ENCODE measurements at places on chromosomes 2 and 18.

DNA sequence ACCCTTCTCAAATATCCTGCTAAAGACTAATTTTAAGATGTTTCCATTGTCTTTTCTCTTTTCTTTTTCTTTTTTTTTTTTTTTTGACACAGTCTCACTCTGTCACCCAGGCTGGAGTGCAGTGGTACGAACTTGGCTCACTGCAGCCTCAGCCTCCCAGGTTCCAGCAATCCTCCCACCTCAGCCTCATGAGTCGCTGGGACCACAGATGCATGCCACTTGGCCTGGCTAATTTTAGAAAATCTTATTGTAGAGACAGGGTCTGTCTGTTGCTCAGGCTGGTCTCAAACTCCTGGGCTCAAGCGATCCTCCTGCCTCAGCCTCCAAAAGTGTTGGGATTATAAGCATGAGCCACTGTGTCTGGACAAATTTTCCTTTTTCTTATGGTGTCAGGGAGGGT is 167.5 kb downstream of the MCFD2 start:
- no peak for DNase-seq

- no peak for DNase-seq
Measured at GRCh38 chr2:3207091-3207491, 170.5 kb downstream of the EIPR1 start.

DNA sequence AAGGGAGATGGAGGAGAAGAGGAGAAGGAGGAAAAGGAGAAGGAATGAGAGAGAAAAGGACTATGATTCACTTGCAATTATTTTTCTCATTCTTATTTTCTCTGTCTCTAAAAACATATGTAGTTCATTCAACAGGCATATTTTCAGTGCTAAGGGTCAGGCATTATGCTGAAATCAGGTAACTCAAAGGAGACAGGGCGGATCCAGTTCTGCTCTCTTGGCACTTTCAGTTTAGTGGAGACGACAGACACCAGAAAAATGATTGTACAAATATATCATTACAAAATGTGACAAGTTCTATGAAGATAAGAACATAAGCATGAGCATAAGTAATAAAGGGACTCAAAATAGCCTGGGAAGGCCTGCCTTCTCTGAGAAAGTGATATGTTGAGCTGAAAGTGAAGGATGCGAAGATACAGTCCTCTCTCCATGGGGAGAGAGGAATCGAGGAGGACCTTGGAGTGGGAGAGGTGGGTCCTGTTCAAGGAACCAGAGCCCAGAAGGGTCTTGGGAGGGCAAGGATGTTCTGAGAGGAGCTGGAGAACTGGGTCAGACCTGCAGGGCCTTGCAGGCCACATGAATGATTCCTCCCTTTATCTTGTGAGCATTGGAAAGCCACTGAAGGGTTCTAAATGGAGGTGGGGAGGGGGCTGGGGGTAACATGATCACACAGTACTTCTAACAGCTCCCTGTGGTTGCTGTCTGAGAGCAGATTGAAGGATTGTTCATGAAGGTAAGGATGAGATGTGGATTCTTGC is 58.6 kb upstream of the TMEM17 start:
- DNase-seq = no peak

DNA sequence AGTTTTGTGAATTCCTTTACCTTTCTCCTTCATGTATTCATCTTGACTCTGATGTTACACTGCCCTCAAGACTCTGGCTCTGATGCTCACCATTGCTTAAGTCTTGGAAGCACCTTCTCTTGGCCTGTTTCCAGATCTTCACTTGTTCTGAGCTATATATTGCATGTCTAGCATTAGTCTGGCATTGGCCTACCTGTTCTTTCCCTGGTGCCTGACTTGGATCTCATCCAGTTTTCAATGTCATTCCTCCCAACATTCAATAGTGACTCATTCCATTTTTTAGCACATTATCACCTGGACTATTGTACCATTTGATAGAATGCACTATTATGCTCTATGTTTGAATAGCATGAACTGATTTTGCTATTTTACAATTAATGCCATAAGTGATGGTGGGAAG is 127.3 kb upstream of the NYAP2 start:
- no peak for DNase-seq

DNA sequence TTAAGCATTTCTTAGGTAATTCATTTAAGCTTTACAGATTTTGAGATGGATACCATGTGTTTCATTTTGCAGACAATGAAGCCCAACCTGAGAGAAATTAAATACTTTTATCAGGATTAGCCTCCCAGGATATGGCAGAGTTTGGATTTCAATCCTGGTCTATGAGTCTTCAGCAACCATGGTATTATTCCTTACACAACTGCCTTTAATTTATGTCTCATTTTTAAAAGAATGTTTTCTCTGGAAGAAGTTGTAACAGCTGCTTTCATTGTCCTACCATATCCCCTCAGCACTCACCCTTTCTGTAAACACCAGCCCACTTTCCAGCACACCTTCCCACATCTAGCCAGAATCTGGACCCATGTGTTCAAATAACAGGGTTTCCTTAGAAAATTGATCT is 863.7 kb upstream of the VRK2 start:
- no peak for DNase-seq

GRCh38 chr2:176536439-176537133 is 267.3 kb downstream of the MTX2 start:
- no peak for DNase-seq

- no peak for DNase-seq
Measured at GRCh38 chr2:177353187-177353478, 39.4 kb upstream of the AGPS start.

- no peak for DNase-seq
Measured at GRCh38 chr2:110993557-110994231, 127.0 kb upstream of the BCL2L11 start.

DNA sequence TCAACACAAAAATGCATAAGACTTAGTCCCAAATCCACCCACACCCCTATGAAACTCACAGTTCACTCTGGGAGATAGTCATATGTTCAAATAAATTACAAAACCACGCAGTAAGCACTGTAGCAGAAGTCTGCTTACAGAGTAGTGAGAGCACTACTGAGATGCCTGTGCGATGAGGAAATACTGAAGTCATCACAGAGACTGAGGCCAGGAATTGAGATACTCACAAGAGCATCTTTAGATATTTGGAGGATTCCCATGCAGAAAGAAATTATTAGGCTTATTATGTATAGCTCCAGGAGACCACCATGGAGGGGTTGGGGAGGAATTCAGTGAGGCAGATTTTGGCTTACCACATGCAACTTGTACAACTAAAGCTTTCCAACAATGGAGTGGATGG is 82.3 kb downstream of the ANTXR1 start:
- no peak for DNase-seq

DNA sequence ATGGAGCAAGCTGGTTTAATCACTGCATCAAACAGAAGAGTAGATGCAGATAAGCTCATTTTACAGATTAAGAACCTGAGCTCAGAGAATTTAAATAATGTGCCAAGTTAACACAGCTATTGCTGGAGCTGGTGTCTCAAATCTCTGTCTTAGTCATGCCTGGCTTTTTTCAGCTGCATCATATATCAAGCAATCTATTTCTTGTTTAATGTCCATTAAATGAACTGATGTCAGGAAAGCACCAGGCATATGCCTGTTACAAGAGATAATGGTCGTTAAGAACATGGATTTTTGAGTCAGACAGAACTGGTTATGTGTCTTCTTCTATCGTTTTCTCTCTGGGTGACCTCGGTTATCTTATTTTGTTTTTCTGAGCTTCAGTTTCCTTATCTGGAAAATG is 59.8 kb upstream of the AQP4 start:
- DNase-seq = no peak

GRCh38 chr2:102112692-102113665 is 29.6 kb upstream of the IL1R1 start:
- DNase-seq = no peak

GRCh38 chr2:211390536-211391188 is 834.3 kb downstream of the CPS1 start:
- no peak for DNase-seq

- DNase-seq = no peak
Measured at GRCh38 chr18:10064267-10064666, 150.5 kb downstream of the VAPA start.

DNA sequence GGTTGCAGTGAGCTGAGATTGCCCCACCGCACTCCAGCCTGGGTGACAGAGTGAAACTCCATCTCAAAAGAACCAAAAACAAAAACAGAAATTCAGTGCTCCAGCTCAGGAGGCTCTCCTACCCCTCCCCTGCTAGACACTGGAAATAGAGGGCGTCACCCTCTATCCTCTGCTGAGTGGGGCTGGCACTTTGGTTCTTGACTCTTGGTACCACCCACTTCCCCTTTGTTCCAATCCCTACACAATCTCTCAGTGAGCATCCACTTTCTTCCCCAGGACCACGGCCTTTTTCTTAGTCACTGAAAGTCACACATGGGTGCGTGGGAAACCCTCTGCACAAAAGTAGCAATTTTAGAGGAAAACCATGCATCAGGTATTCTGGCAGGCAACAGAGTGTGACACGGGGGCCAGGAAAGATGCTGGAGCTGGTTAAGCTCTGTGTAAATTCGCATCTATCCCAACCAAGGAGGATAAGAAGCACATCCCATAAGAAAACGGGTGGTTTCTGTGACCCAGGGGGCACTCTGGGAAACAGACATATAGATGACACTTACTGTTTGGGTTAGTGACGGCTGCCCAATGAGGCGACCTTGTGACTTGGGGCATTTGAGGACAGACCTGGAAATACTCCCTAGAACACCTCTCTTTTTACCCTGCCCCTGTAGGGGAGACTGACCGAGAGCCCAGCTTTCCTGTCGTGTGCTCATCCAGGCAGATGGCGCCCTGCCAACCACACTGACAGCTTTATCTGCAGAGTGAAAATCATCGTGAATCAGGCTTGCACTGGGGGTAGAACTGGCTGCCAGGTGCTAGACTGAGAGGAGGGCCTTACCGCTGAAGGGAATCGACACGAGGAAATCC is 7.7 kb downstream of the HJURP start:
- DNase-seq = no peak

DNA sequence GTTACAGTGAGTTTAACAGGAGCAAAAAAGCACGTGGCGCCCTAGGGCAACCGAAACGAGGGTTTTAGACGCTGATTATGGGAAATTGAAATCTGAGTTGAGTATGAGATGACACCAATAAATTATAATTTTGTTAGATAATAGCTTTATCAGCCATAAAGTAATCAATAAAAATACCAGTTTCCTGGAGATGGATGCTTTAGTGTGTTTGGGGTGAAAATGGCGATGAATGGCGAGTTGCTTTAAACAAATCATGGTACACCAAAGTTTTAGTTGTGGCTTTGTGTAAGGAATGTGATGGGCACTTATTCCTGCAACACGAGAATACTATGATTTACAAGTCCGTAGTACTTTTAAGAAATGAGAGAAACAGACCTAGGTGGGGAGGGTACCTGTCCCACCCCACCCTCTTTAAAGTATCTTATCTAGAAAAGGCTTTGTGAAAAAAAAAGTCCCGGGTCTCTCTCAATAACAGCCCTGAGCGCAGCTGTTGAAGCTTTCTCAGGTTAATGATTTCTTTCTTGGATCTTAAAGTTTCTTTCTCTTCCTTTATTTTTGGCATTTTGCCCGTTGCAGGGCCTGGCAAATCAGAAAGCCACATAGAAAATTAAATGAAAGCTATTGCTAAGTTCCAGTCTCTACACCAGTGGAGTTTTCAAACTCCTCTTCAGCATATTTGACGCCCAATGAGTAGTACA is 1.5 kb upstream of the RRM2 start:
- DNase-seq = no peak

GRCh38 chr2:181380581-181380980 is 76.6 kb upstream of the ITGA4 start:
- DNase-seq = no peak

- no peak for DNase-seq
Measured at GRCh38 chr2:219279916-219280516, 850 bp downstream of the DNAJB2 start.

DNA sequence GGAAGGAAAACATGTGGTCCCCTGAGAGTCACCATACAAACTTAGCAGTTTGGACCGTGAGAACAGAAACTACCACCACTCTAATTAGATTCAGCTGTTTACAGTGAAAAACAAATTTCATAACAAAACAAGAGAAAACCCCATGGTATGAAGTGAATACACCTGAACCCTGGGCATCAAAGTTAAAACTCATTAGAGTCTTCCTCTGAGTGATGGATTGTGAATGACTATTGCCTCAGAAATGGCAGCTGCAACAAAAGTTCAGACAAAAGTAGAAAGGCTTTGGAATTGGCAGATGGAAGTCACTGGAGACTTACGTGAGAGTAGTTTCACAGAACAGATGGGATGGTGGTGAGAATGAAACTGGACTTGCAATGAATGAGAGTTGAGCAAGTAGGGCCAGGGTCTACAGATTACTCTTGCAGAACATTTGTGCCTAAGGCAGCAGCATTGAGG is 98.0 kb downstream of the AAK1 start:
- no peak for DNase-seq

GRCh38 chr2:85111819-85112281 is 21.3 kb upstream of the TCF7L1 start:
- DNase-seq = no peak

DNA sequence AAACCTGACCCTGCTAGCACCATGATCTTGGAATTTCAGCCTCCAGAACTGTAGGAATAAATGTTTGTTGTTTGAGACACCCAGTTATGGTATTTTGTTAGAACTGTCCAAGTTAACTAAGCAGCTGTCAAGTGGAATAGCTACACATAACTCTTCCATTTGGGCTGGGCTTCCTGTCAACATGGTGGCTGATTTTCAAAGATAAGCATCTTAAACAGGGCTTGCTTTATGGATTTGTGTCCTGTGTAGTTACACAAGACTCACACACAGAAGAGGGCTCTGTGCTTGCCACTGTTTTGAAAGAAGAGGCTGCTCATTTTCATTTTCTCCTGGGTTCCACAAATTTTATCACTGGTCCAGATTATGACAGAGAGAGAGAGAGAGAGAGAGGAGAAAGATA is 35.7 kb downstream of the GCG start:
- DNase-seq = no peak

- DNase-seq = no peak
Measured at GRCh38 chr2:138787053-138787666, 7.0 kb upstream of the NXPH2 start.

- DNase-seq = no peak
Measured at GRCh38 chr2:8380026-8380425, 301.8 kb upstream of the ID2 start.

- no peak for DNase-seq
Measured at GRCh38 chr18:21799721-21800120, 59.1 kb downstream of the MIB1 start.

- no peak for DNase-seq
Measured at GRCh38 chr2:220654322-220654721, 917.8 kb downstream of the EPHA4 start.

DNA sequence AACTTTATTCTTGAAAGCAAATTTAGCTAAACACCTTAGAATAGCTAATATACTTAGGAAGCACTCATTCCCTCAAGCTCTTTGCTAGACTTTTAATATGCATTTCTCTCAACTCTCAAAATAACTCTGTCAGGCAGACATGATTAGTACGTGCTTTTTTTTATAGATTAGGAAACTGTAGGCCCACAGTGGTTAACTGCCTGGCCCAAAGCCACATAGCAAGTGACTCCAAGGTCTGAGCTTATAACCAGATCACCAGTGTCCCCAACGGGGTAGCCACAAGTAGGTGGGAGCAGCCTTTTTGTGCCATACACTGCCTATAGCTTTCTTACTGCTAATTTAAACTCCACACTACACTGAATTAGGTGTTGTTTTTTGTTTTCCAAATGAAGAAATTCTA is 576.8 kb downstream of the METTL4 start:
- DNase-seq = no peak

GRCh38 chr2:226693521-226693920 is 106.1 kb downstream of the IRS1 start:
- DNase-seq = no peak

All from activated CD8-positive, alpha-beta memory T cell treated with anti-CD3 and anti-CD28 coated beads for 48 hours (primary cell).